ENCODE measurements at places on chromosomes 3 and 15.

DNA sequence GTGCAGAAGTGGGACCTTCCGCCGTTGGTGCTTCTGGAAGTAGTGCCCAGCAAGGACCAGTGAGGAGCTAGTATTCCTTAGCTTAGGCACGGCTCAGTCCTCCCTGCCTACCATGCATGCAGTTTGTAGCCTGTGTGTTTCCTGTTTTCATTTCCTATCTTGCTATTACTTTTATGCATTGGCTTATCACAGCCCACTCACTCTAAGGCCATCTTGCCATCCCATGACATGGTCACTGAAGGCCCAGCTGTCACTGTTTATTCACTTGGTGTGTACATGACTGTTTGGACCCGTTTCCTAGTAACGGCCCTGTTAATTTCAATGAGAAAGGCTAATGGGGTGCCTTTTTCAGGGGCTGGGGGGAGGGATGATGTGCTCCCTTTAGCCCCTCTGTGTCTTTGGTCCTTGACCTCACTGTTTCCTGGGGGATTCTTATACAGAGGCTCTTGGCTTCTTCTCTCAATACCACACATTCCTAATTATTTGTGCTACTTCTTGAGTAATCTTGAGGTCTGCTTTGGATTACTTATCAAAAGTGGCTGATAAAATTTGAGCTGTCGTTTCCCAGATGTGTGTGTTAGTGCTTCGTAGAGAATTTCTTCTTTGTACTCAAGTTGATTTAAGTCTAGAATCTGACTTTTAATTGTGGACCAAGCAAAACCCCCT lies 24.5 kb upstream of the TRAK1 start:
- no peak for DNase-seq

- DNase-seq = no peak
Measured at GRCh38 chr3:113174304-113174703, 37.1 kb upstream of the BOC start.

GRCh38 chr3:37501571-37502313 lies 327.4 kb upstream of the LRRFIP2 start:
- no peak for DNase-seq

DNA sequence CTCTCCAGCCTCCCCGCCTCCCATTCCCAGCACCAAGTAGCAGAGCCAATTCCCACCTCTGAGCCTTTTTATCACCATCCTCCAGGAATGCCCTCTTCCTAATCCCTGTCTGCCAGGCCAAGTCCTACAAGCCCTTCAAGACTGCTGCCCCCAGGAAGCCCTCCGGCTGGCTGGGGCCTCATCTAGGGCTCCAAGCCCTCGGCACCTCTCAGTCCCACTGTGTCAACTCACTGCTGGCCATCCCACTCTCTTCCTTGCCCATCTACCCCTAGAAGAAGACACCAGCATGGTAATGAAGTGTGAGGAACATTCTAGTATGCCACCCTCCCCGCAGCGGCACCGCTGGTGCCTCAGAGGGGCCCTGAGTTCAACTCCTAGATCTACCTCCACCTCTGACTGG lies 10.0 kb upstream of the GRIP2 start:
- DNase-seq = no peak

DNA sequence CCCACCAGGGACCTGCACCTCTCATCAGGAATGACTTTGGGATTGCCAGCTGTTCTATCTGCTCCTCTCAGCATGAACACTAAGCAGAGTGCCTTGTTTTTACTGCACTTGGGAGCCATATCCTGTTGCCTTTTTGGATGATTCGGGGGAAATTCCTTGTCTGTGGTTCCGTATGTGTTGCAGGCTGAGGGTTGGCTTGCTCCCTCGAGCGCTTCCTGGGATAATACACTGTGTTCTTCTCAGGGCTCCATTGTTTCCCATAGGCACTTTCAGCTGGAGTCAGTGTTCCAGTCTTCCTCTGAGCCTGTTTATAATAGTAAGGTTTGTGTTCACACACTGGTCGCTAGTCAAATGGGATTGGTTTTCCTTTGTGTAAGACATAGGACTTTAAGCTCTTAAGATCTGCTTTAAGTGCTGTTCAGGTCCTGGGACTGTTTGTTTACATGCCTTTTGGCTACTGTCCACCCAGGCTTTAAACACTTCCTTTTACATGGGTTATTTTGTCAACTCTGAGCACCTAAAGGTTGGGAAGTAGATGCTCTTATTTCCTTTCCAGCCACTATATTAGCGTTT lies 23.4 kb downstream of the BOC start:
- DNase-seq = no peak

DNA sequence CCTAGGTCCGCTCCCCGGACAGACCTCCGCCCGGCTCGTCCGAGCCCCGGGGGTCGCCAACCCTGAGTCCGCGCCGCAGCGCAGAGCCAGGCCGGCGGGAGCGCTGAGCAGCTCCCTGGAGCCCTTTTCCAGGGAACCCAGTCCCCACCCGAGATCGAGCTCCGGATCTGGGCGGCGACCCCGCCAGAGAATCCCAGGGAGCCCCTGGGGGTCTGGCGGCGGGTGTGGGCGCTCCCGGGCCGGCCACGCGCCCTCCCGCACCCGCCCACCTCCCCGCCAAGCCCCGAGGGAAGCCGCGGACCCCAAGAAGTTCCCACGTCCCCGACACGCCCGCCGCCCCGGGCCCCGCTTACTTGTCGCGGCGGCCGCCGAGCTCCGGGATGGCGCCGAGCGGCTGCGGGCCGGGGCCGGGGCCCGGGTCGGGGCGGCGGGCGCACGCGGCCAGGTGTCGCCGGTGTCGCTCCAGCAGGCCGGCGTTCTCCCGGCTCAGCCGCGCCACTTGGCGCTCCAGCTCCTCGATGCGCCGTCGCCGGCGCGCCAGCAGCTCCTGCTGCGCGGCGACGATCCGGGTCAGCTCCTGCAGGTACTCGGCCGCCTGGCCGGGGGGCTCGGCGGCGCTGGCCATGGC lies 137.7 kb downstream of the NUP210 start:
- no peak for DNase-seq

DNA sequence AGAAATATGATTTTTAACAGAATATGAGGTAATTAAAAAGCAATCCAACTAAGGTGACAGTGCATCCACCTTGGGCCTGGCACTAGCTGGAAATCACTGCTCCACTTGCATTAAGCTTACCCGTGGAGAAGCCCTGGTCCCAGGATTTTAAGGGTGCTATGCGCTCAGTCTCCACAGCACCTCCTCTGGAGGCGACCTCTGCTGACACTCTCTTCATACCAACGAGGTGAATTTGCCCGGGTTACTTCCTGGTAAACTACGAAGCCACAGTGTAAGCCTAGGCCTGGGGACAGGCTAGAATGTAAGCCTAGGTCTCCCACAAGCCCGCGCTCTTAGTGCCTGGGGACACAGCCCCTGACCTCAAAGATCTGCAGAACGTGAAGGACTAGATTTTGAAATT lies 793 bp downstream of the APOD start:
- no peak for DNase-seq

All from activated CD4-positive, alpha-beta memory T cell treated with anti-CD3 and anti-CD28 coated beads for 36 hours (primary cell).